ENCODE measurements at places on chromosomes 1 and 21. TPM values are rescaled to one million over a fixed set of nuclear protein-coding genes. Genes with fewer than 3 reads are reported as not detected.

The SPRR5 gene
- not detected for total RNA-seq

The FMO4 gene
- total RNA-seq = 1.5 TPM

The ID3 gene
- 20.8 TPM for total RNA-seq

The KCNA3 gene
- 38.1 TPM for total RNA-seq

The C8A gene
- not detected for total RNA-seq

The CD5L gene
- total RNA-seq = not detected

The MTARC1 gene
- not detected for total RNA-seq

The NBPF11 gene
- total RNA-seq = 11.1 TPM

The ENTREP3 gene
- 45.5 TPM for total RNA-seq

Data from activated T-helper 1 cell treated with anti-CD3 and anti-CD28 coated beads, Interleukin-12 subunit alpha, Interleukin-12 subunit beta, Interleukin-2, Interleukin-4 antibody, amounts not matched to agents 30 ng/mL and 10 ng/mL and 1 ng/mL, durations not matched to agents 14 hours and 24 hours and 36 hours (primary cell).